ENCODE measurements at places on chromosomes 6 and 20.

DNA sequence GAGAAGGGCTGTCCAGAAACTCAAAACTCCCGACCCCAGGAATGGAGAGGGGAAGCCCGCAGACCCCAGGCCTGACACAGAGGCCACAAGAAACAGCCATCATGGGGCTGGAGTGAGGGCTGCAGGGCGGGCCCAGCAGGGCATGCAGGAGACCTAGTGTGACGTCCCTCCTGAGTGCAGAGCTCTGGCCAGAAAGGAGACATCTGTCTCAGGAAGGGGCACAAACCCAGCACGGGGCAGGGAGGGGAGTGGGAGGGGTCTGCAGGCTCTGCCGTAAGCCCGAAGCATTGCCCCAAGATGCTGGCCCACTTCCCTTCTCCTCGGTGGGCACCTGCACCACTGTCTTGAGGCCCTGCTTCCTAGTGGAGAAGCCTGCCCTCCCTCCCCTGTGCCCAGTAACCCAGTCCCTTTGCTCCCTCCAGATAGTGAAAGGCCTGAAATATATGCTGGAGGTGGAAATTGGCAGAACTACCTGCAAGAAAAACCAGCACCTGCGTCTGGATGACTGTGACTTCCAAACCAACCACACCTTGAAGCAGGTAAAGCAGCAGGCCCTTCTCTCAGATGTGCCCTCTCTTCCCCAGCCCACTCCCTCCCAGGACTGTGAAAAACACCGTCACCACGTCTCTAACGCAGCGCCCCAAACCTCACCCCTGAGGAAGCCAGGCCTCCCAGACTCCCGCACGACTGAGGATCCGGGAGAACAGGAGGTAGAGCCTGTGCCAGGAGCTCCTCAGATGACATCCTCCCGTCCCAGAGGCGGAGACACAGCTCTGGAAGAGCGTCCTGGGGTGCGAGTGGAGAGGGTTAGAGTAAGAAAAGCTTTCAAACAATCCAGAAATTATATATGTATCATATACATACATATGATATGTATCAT is 9.7 kb downstream of the CST7 start:
- no peak for DNase-seq

DNA sequence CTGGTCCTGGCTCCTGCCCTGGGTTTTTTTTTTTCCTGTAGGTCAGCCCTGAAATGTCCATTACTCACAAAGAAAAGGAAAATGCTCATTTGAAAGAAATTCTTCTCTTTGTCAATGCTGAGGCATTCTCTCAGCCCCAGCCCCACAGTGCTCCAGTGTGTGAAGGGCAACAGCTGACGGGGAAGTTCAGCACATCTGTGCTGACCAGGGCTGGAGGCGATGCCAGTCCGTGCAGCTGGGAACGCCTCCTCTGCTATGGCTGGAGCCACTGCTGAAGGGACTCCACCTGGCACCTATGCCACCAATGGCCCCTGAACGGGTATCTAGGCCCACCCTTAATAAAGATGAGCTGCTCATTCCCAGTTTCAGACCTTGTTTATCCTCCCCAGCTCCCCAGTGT is 71.9 kb upstream of the SLCO4A1 start:
- no peak for DNase-seq

DNA sequence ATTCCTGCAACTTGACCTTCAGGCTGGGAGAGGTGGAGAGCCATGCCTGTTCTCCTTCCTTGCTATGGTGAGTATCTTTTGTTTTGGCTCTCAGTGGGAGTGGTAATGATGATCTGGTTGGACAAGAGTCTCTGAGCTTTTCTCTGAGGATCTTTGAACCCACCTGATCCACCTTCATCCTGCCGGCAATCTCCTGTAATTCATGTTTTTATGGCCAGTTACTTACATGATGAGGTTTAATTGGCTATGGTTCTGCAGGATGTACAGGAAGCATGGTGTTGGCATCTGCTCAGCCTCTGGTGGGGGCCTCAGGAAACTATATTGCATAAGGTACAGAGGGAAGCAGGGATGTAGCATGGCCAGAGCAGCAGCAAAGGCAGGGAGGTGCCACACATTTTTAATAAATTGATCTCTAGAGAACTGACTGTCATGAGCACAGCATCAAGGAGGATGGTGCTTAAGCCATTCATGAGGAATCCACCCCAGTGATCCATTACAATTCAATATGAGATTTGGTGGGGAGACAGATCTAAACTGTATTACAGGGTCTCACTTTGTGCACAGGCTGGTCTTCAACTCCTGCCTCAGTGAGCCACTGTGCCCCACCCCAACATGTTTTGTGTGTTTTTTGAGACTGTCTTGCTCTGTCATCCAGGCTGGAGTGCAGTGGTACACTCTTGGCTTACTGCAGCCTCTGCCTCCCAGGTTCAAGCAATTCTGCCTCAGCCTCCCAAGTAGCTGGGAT is 10.0 kb downstream of the HSPA1B start:
- DNase-seq, result peak; percentile 56

DNA sequence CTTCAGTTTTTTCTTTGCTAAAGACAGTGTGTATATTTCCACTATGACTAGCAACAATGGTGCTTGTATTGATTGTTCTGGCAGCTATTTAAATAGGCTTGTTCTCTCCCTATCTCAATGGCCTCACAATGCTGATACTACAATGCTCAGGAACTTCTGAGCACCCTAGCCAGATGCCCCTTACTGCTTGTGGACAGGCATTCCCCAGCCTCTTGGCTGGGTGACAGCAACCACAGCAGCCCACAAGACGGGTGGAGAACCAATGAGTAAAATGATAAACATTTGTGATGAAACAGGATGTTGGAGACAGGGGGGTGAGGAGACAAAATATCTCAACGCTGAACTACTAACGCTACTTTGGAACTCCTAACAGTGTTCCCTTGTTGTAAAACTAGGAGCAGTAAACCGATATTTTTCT is 42.3 kb downstream of the HIVEP2 start:
- DNase-seq, result peak; percentile 78

GRCh38 chr6:170243386-170243785 is 47.5 kb downstream of the DLL1 start:
- no peak for DNase-seq

DNA sequence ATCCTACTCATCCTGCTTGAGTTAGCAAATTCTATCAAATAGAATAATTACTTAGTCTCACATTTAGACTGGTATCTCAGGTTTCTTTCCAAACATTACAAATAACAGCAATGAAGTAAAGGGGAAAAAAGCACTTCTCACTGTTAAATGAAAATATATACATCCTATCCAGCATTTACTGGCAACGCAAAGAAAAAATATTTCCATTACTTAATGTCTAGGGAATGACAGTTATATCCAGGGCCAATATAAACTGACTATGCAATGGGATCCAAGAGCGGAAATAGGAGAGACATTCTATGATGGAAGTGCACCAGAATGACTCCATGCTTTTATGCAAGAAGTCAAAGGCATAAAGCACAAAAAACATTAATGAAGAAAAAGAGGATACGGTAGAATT is 60.3 kb downstream of the ME1 start:
- no peak for DNase-seq

DNA sequence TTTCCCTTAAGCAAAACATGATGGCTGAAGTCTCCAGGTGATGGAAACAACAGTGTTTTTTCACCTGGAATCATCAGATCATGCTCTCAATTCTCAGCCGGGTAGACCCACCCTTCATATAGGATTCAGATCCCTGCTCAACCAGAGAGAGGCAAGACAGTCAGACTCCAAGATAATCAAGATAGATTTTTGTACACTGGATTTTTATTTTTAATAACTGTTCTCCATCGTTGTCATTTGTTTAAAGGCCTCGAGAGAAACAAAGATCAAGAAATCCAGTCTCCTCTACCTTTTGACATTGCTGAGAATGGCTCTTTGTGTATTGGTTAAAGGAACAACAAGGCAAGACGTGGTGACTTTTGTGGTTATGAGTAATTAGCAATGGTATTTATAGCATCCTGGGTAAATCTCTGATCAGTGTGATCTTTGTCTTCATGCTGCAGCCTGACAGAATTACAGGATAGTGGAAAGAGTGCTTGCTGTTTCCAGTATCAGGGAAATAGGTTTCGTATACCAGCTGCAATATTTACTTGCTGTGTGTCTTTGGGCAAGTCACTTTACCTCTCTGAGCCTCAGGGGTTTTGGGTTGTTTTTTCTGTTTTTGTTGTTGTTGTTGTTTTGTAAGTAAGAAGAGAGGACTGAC is 29.9 kb downstream of the ID4 start:
- DNase-seq, result no peak

DNA sequence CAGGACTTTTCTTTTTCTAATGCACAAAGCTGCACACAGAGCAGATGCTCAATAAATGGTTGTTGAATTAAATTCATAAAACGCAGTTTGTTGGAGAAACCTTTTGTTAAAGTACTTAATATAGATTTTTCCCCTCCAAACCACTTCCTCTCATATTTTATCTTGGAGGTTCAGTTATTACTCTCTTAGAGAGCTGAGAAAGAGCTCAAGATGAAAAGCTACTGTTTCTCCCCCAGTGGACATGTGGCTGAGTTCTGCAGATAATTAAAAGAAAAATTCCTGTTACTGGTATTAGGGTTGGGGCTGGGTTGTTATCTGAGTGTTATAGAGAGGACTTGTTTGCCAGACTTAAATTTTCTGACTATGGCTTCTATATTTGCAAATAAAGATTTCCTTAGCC is 294.0 kb downstream of the TBC1D7 start:
- DNase-seq, result no peak

- no peak for DNase-seq
These were observed 57.9 kb downstream of the SYNJ2 start for GRCh38 chr6:158039571-158040050.

- DNase-seq, result no peak
These were observed 10.8 kb upstream of the BFSP1 start for GRCh38 chr20:17541996-17542395.

DNA sequence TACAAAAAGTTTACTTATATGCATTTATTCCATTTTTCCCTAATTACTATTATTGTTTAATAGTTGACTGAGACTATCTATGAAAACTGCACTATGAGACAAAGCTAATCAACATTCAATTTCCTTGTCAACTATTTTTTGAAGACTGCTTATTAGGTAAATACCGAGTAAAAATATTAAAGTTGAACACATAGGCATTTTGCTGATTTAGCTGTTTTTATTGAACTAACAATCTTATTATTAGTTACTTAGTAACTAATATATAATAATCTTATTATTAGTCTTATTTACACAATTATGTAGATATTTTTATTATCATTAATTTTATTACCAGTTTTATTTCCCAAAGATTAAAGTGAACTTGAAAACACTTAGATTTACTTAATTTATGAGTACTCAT is 728.8 kb downstream of the TENT5A start:
- no peak for DNase-seq

DNA sequence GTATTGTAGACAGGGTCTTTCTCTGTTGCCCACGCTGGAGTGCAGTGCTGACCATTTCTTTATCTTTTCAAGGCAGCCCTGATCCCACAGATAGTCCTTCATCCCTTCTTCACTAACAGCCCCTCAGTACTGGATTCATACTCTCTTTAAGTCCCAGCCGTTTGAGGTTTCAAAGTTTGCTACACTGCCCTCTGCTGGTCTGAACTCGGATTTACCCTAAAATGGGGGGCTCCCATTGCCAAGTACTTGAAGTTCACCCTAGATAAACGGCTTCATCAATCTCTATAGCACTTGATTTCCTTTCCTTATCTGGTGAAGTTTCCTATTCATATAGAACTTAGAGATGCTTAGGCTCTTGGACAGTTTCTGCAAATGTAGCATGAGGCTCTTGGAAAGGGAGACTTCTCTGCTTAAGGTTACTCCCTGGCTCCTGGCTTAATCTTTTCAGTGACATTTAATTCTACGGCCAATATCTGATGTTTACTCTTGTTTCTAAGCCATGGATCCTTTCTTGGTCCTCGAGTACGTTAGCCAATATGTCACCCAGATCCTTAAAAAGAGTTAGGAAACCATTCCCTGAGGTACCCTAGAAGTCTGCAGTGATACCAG is 21.4 kb upstream of the PREP start:
- peak; percentile 50 for DNase-seq
